Right kidney (tissue), 9 donors: ENCODE measurements at places on chromosomes 7 and 10.

- no peak for DNase-seq
Observed at GRCh38 chr7:38934051-38934450, 25.1 kb upstream of the VPS41 start.

GRCh38 chr7:159019111-159019510, 125.6 kb downstream of the VIPR2 start:
- DNase-seq = no peak

DNA sequence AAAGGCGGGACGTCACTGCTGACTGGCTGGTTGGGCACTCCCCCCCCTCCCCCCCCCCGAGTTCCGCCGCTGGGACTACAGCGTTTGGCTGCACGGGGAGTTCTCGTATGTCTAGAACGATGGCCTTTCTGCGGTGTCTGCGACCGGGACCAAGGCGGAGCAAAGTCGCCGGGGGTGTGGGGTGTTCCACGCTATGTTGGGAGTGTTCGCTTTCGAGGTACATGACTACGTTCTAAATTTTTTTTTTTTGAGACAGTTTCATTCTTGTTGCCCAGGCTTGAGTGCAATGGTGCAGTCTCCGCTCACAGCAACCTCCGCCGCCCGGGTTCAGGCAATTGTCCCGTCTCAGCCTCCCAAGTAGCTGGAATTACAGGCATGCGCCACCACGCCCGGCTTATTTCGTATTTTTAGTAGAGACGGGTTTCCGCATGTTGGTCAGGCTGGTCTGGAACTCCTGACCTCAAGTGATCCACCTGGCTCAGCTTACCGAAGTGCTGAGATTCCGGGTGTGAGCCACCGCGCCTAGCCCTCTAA, 573 bp upstream of the IDI1 start:
- peak; percentile 87 for DNase-seq

DNA sequence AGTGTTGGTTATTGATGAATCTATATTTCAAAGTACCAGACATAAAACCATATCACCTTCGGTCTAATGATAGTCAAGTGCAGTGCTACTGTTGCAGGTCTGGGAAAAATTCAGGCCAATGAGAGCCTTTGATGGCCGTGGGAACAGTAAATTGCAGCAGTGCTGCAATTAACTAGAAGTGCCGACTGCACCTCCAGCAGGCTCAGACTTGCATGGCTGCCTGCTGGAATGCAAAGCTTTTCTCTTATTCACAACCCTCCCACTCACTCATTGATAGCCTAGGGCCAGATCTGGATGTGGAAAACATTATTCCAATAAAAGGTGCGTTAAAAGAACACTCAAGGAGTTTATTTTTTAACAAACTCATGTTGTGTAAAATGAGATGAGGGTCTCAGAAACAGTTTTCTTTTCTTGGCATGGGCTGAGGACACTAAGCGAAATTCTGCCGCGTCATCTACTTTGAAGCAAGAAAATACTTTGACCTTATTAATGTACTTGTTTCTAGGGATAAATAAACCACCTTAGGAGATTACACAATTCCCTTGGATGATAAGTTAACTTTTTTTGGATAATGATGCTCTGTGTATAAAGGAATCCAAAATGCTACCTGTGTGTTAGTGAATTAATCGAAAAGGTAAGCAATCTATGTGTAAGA, 17.1 kb downstream of the PLXDC2 start:
- peak; percentile 34 for DNase-seq
